WTC11 (cell line): ENCODE measurements at places on chromosomes 3 and 15. TPM values are rescaled to one million over a fixed set of nuclear protein-coding genes. Genes with fewer than 3 reads are reported as not detected.

- no peak overlapping the region for H3K27ac ChIP-seq
- H3K27me3 ChIP-seq, result peaks cover 16% of the 10 kb centered on the region
- no peaks in the 10 kb centered on the region for H3K4me1 ChIP-seq
- no peak overlapping the region for H3K4me3 ChIP-seq
Observed at GRCh38 chr15:80259942-80260510, 8.0 kb upstream of the CTXND1 start.

The TP63 gene
- total RNA-seq, result 0.09 TPM in 1 of 3 replicates, not detected in the others

The GOLGA8H gene
- total RNA-seq, result 1.5 to 2.0 TPM (median 1.7 TPM) in 3 replicates

The MYEF2 gene
- 109 to 112 TPM (median 111 TPM) in 3 replicates for total RNA-seq

GRCh38 chr15:74977599-74977998 lies 17.8 kb upstream of the SCAMP5 start:
- no peak overlapping the region for H3K4me3 ChIP-seq
- no peaks in the 10 kb centered on the region for H3K27me3 ChIP-seq
- H3K4me1 ChIP-seq, result no peaks in the 10 kb centered on the region

DNA sequence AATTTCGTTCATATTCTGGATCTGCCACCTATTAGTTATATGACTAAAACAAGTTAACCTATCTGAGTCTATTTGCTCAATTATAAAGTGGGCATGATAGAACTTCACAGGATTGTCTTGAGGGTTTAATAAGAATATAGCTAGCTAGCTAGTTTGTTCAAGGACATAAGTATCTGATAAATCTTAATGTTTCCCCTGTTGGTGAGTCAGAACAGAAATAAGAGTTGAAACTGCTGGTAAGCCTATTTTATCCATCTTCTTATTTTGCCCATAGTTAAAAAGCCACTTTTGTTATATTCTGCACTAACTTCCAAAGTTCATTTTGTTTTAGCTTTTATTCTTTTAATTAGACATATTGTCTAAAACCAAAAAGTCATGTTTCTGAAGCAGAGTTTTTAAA lies 9.4 kb downstream of the SELENOT start:
- peaks cover 21% of the 10 kb centered on the region for H3K4me1 ChIP-seq
- peaks cover 33% of the 10 kb centered on the region for H3K36me3 ChIP-seq
- H3K4me3 ChIP-seq, result no peak overlapping the region
- H3K27ac ChIP-seq, result no peak overlapping the region
